Suppressor macrophage (primary cell): ENCODE measurements at places on chromosomes 16 and 17.

DNA sequence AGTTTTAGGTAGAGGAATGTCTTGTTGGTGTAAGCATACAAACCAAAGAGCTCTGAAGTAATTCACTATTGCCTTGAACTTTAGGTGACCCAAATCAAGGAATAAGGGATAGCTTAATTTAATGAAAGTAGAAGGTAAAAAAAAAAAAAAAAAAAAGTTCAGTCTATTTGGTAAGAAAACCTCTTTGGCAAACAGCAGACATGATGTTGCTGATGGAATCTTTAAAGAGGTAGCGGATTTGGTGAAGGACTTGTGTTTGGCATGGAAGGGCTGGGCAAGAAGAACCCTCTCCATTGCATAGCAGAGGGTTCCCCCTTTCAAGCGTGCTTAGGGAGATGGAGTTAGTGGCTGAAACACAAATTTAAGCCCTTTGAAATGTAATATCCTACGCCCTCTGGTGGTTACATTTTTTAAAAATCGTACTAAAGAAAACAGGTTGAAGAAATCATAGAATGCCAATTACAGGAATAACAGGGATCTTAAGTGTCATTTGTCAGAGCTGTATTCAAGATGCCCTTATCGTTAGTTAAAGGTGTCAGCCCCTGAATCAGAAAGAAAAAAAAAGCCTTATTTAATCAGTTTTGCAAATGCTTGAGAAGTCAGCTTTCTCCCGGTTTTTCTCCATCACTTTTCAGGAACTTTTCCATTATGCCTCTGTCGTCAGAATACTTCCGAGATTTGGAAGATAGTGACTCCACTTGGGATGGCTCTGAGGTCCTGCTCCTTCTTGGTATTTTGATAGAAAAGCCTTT, 383.1 kb downstream of the KCNJ2 start:
- peak; percentile 54 for DNase-seq

DNA sequence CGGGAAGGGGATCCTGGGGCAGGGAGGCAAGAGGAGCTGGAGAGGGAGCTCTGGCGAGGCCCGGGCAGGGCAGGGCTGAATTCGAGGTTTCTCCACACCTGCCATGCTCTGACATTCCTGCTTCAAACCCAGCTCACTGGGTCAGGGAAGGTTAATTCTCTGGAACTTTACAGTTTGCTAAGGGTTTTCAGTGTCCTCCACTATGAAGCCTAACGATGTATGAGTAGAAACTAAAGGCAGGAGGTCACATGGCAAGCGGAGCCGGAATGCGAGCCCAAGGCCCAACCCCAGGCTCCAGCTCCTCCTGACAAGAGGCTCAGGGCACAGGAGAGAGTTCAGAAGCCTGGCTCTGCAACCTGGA, 29.2 kb downstream of the DCAKD start:
- DNase-seq = no peak

DNA sequence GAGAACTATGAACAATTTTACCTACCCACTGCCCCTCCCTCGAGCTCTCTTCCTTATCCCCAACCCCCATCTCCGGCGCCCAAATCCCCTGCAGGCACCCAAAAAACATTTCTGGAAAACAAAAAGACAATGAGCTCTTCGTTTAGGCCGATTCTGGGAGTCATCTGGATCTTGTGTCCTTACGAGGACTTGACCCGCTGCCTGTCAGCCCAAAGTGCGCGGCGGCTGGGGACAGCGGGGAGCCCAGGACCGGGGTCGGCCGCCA, 524 bp downstream of the STRADA start:
- DNase-seq = peak; percentile 47

GRCh38 chr17:696369-696768, 18.3 kb downstream of the VPS53 start:
- no peak for DNase-seq

DNA sequence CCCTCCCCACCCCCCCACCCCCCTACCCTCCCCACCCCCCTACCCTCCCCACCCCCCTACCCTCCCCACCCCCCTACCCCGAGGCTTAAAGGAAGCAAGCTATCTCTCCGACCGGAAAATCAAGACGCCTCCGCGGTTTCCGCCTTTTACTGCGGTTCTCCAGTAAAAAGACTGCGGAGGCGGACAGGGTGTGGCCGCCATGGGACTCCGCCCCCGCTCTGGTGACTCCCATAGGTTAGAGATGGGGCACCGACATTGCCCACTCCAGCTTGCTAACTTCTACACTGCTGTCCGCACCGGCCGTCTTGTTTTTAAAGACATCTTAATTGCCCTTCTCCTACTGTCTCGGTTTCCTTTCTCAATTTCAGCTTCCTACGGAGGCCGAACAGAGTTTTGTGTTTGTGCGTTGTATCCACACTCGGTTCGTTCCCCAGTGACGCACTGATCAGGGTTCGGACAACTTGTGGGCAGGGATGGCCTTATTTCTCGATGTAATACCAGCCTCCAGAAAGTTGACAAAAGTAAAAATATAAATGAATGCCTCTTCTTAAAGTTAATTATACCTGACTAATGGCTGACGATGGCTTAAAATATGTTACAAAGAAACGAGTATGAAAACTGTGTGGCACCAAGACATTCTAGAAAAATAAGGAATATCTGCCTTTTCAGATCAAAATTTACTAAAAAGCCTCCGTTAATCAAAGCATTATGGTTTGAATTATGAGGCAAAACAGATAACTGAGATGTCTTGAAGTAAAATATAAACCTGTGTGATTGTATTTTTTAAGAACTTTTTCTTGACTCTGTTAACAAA, 1.1 kb upstream of the ZNF200 start:
- peak; percentile 61 for DNase-seq

GRCh38 chr17:77735566-77736198, 222.8 kb upstream of the TNRC6C start:
- no peak for DNase-seq

GRCh38 chr17:59049798-59050197, 56.9 kb downstream of the TRIM37 start:
- DNase-seq = no peak

- no peak for DNase-seq
Measured at GRCh38 chr17:59869941-59870218, 22.9 kb downstream of the TUBD1 start.

GRCh38 chr17:16187642-16188041, 27.7 kb downstream of the NCOR1 start:
- DNase-seq = no peak

DNA sequence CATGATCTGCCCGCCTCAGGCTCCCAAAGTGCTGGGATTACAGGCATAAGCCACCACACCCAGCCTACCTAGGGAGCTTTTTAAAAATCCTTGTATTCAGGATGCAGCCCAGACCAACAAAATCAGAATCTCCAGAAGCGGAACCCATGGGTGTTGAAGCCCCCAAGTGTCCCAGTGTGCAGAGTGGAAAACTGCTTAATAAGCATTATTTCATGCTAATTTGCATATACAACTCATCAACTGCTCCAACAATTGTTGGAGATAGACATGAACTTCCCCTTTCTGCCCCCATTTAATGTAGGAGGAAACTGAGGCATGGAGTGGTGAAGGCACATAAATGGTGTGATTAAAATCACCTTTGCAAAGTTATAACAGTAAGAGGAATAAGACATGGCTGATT, 84.3 kb upstream of the C16orf82 start:
- DNase-seq = no peak

GRCh38 chr16:81261049-81261648, 22.7 kb downstream of the BCO1 start:
- peak; percentile 32 for DNase-seq

- DNase-seq = no peak
Measured at GRCh38 chr17:12618557-12618956, 47.1 kb upstream of the MYOCD start.

DNA sequence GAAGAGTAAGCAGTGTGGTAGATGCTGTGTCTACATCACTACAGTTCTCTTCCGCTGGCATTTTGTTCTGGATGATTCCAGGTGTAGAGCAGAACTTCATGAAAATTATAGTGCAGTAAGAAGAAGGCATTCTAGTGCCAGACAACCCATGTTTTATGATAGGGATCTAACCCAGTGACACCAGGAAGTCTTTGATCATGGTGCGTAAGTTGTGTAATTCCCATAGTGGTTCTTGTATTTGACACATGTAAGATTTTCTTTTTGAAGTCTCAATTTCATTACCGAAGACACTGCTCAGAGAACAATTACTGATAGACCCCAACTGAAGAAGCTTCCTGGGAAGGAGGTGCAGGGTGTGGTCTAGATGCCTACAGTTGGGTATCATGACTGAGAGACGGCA, 356.9 kb downstream of the CA10 start:
- DNase-seq = no peak

DNA sequence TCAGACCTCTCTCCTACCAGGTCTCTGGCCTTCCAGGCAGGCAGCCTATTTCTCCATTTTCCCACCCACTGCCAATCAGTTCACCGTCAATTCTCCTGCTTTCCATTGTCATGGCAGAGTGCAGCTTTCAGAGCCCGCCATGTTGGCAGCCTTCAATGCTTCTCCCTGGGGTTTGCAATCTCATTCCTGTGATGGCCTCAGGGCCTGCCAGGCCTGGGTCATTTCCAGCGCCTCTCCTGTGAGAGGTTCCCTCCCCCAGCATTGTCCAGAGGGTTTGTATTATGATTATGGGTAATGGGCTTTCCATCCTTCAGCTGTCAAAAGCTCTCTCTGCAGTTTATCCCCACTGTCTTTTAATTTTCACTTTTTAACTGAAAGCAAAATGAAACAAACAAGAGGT, 716.6 kb upstream of the CDH8 start:
- no peak for DNase-seq

GRCh38 chr17:48605409-48605919, 678 bp upstream of the HOXB6 start:
- no peak for DNase-seq

GRCh38 chr16:56353054-56353921, 72.1 kb downstream of the AMFR start:
- DNase-seq = no peak

GRCh38 chr16:4004206-4004605, 112.0 kb downstream of the ADCY9 start:
- DNase-seq = no peak
